ENCODE measurements at places on chromosomes 1 and 21.

DNA sequence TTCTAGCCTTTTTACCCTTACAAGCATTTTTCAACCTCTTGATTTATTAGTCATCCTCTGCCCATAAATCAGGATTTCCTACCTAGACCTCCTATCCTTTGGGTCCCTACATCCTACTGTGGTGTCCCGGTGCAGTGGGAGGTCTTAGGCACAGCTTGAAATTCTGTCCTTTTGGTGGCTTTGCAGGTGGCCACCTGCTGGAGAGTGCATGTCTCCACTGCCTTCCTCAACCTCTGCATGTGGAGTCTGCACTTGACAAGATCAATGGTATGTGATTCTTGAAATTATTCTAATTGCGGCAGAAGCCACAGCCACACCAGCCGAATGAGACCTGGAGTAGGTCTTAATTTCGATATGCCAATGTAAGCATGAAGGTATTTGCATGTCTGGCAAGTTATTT is 11.4 kb upstream of the KCNA3 start:
- no peak for DNase-seq

- no peak for DNase-seq
Measured at GRCh38 chr1:2826736-2827292, 25.3 kb upstream of the TTC34 start.

GRCh38 chr1:149977345-149977744 is 33.2 kb downstream of the OTUD7B start:
- no peak for DNase-seq

DNA sequence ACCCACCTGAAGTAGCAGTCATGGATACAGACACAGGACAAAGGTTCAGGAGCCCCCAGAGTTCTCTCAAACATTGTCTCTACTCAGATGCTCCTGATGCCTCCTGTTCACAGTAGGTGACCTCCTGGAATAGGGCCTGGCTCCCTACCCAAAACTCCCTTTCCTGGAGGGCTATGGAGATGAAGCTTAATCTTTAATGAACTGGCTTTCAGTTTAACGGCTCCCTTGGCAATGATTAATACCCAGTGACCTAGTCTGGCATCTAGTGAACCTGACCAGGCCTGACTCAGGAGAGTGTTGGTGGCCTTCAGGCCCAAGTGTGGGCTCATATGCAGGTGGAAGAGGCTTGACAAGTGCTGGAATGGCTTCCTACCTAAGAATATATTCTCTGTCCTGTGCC is 65.2 kb upstream of the TRABD2B start:
- DNase-seq = no peak

- DNase-seq = no peak
Measured at GRCh38 chr1:84096176-84096575, 47.9 kb upstream of the PRKACB start.

- DNase-seq = no peak
Measured at GRCh38 chr1:2405588-2406295, 6.6 kb downstream of the PEX10 start.

DNA sequence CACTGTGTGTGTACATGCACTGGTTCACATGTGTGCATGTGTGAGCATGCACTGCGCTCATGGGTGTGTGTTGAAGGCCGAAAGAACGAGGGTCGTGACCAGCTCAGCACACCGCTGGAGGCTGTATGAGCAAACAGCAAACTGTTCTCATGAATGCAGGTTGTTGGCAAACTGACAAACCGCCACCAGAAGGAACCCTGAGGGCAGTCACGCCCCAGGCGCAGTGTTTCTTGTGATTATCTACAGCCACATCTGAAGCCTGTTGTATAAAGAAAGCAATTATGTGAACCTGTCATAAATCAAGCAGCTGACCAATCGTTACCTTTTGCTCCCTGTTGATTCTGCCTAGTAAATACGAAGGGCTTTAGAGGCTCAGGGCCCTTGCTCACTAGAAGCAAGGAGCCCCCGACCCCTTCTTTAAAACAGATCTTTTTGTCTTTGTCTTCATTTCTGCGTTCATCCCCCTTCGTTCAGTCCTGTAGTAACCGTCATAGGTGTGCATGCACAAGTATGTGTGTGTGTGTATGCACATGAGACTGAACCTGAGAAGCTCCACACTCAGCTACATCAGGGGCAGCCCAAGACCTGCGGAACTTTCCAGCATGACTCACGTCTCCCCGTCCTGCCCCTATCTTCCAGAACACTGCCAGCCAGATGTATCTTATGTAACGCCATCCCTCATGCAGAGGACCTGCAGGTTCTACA is 16.8 kb upstream of the RIPK4 start:
- no peak for DNase-seq

DNA sequence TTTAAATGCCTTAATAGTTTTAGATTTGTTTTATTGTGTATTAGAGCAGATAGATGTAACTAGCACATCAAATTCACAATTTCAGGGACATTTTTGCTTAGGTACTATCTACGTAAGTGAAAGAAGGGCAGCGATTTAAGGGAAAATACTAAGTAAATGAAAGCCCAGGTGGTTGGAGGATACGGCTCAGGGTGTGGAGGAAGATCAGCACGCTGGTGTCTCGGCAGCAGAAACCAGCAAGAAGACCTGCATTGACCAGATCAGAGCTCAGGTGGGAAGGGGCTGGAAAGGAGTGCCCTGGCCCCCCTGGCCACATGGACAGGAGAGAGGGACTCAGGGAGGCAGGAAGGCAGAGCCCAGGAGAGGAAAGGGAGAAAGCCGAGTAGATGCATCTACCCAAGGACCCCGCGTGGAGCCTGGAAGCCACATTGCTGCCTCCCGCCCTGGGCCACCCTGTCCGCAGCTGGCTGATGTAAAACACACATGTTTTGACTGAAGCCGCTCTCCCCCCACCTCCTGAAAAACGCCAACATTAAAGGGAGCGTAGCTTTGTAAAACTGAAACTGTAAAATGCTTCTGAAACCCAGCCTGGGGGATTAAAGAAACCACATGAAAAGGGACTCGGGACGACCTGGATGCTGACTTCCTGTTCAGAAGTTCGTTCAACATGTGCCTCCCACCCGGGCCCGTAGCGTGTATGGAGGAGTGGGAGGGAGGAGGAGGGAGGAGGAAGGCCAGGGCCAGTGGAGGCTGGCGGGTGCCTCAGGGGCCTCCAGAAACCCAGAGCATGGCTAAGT is 72.6 kb upstream of the TARDBP start:
- peak; percentile 63 for DNase-seq

DNA sequence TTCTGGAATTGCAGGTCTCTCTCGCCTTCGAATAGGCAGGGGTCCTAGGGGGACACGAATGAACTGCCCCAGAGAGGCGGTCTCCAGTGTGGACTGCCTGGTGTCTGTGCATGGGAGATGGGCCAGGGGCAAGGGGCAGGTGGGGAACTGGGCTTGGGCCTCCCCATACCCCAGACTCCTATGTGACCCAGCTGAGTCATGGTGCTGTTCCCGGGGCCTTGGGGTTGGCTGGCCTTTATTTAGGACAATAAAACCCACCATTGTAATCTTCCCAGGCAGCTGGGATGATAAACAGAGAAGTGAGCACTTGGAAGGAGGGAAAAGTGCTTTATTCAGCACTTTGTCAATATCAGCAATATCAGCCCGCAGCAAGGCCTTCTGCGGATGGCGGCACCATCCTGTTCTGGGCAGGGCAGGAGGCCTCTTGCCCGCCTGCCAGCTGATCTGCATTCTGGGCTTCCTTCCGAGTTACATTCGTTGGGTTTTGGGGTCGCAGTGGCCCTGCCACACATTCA is 209.0 kb upstream of the TMEM51 start:
- DNase-seq = no peak

GRCh38 chr1:155085504-155086127 is 7.0 kb downstream of the EFNA3 start:
- peak; percentile 81 for DNase-seq

GRCh38 chr21:28393279-28393678 is 599.4 kb downstream of the LTN1 start:
- DNase-seq = no peak

DNA sequence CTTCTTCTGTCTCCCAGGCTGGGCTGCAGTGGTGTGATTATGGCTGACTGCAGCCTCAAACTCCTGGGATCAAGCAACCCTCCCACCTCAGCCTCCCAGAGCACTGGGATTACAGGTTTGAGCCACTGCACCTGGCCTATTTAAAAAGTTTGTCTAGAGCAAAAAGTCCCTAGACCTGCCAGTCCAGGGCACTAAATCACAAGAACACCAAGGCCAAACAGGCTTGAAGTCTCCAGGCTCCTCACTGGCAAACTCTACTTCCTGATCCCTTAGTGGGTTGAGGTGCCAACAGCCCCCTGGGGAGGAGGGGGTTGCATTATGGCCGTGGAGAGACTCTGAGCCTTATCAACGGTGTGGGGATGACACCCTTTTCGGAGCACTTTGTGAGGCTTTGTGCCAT is 76.0 kb downstream of the CLIC6 start:
- no peak for DNase-seq

- DNase-seq = no peak
Measured at GRCh38 chr1:73998348-73998959, 199.5 kb downstream of the LRRIQ3 start.

- no peak for DNase-seq
Measured at GRCh38 chr1:113326976-113327375, 63.3 kb upstream of the MAGI3 start.

DNA sequence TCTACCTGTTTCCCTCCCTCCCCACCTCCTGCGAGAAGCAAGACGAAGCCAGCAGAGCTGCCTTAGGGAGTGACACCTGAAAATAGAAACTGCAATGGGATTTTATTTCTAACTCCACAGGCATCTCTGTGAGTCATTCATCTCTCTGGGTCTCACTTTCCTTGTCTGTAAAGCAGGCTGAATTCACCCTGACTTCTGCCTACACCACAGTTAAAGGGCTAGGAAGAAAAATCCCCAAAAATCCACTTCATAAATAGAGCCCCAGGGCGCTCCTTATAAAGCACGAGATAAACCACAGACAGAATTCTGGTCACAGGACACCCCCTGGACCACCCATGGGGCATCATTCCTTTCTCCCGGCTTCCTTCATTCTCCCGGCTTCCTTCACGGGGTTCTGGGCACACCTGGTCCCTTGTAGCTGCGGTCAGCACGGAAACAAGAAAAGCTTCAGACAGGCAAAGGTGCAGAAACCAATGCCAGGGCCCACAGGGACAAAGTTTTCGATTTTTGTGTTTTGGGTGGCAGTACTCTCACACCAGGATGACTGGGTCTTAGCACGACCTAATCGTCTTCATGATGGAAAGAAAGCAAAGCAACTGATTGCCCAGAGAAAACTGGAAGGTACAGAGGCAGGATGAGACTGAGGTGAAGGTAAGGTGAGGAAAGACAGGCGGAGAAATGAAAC is 2.8 kb upstream of the H6PD start:
- no peak for DNase-seq

DNA sequence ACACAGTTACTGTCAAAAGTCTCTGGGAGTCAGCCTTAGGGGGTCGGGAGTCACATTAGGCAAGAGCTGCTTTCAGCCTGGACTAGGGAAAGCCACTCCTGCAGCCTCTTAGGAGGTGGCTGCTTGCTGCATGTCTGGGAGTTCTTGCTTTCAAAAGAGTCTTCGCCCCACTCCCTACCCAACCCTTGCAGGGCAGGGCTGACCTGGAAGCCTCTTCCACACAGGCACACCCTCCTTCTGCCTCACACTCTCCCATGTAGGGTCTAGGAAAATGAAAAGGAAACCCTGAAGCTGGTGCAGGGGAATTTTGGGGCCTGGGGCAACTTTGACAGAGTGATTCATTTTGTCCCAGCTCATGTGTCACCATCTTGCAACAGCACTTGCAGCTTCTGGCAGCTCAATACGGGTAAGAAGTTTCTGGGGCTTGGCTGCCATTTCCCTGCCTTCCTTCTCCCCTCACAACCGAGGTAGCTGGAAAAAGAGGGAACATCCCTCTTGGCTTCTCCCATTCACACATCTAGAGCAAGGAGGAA is 37.3 kb downstream of the KCND3 start:
- no peak for DNase-seq

DNA sequence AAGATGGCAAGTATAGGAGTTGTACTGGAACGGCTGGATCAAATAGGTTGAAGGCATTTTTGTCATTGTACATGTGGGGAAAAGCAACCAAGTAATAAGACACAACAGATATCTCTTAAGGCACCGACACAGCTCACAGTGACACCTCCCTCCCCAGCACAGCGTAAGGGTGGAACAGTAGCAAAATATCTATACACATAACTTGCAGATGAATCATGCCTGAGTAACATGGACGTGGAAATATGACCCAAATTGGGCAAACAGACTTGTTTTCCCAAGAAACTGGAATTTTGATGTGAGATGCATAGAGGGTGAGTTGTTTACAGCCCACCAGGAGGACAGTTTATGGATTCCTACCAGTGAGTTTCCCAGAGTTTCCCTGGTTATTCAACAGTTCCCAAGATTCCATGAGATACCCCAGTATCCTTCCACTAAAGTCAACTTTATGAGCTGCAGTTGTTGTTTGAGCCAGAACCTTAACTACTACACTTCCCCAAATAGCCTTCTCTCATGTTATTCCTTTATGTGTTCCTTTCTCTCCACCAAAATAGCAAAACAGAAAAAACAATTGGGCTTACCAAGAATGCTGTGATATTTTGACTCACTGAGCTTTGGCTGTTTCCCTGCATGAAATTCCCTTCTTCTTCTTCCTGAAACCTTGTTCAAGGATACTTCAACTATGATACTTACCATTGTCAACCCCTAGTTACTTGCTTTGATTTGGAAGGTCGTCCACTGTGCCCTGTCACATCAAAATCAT is 7.1 kb upstream of the DR1 start:
- DNase-seq = no peak

DNA sequence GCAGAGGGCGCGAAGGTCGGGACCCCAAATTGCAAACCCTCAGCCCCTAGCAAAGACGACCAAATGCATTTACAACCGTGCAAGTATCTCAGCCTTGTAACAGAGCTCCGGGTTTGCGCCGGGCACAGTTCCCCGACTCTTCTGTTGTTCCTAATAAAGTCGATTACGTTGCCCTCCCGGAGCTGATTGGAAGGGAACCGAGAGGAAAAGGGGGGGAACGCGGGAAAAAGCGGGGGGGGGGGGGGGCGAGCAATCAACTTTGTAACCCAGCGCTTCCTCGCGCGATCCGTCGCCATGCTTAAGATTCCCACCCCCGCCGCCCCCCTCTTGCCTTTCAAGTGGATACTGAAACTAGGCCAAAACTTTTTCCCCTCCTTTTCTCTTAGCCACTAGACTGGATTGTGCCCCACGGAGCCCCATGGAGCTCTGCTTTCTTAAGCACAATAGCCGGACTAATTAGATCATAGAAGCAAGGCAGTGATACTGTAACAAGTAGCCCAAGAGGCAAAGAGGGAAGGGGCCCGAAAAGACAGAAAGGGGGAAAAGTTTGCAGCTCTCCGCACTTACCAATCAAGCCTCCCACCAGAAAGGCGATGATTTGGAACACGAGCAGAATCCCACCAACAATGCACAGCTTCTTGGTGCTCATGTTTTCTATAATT is 565 bp downstream of the WLS start:
- DNase-seq = no peak

GRCh38 chr21:32599526-32599925 is 12.7 kb downstream of the CFAP298 start:
- DNase-seq = no peak
